ENCODE measurements at places on chromosomes 16 and 17.

DNA sequence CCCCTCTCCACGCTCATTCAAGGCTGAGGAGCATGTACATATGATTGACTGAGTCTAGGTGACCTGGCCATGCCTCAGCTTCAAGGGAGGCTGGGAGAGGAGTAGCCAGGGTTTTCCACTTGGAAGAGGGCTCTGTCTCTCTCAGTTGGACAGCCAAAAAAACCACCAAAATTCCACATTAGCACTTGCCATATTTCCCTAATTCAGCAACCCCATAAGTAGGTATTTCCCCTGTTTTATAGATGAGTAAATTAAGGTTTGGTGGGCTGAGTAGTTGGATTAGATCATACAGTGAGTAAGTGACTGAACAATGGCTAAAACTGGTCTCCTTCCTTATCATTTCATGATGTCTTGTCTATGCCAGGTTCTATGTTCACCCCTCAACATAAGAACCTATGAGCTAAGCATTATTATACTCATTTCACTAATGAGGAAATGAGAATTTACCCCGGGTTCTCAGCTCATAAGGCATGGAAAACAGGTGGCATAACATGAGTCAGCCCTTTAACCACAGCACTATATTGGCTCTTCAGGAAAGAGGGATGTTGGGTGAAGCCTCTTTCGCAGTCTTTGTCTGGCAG, 68.0 kb upstream of the GAS7 start:
- DNase-seq, result no peak

DNA sequence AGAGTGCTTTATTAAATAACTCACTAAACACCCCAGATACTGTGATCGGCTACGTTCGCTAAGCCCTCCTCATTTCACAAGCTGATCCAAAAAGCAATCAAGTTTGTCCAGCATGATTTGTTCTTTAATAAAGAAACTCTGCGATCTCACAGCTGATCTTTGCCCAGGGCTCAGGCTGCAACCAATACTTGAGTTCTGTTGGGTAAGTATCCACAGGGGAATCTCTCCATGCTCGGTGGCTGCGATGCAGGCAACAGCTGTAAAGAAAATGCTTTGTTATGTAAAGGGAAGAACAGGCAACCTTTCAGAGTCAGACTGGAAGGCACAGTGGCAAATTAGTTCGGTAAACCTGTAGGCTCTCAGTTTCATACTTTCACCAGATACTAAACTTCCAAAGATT, 67.5 kb downstream of the SHISA6 start:
- no peak for DNase-seq

GRCh38 chr17:79872762-79873161, 33.5 kb upstream of the CBX4 start:
- no peak for DNase-seq

GRCh38 chr16:11674818-11675560, 6.7 kb downstream of the SNN start:
- DNase-seq, result peak; percentile 21

DNA sequence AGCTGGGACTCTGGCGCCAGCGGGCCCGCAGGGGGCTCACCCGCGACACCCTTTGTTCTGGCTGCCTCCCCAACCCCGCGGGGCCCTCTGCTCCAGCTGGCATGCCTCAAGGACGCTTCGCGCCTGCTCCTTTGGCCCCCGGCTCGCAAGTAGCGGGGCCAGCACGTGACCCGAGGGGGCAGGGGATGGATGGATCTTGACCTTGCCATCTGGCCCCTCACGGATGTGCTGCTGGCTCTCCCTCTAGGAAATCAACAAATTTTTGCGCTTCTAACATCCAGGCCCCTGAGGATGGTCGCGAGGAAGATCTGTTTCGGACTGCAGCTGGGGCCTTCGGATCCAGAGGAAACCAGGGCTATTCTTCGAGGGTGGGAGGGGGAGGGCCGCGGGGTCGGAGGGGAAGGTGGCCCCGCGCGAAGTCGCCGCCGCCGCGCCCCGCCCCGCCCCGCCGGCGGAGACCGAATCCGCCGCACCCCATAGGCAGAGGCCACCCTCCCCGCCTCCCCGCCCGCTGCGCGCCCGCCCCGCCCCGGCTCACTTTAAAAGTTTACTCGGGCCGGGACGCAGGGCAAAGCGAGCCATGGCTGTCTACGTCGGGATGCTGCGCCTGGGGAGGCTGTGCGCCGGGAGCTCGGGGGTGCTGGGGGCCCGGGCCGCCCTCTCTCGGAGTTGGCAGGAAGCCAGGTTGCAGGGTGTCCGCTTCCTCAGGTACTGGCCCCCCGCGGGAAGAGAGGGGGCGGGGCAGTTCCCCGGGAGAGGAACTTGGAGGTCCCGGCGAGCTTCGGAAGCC, at the start of gene ACSF2:
Gene ACSF2, plus strand, starts transcription at position 537 of the 790 bp plus-strand sequence. Its CDS starts 44 bp downstream, at position 581.
- no peak for DNase-seq

- no peak for DNase-seq
Measured at GRCh38 chr16:87562201-87562600, 40.1 kb upstream of the JPH3 start.

DNA sequence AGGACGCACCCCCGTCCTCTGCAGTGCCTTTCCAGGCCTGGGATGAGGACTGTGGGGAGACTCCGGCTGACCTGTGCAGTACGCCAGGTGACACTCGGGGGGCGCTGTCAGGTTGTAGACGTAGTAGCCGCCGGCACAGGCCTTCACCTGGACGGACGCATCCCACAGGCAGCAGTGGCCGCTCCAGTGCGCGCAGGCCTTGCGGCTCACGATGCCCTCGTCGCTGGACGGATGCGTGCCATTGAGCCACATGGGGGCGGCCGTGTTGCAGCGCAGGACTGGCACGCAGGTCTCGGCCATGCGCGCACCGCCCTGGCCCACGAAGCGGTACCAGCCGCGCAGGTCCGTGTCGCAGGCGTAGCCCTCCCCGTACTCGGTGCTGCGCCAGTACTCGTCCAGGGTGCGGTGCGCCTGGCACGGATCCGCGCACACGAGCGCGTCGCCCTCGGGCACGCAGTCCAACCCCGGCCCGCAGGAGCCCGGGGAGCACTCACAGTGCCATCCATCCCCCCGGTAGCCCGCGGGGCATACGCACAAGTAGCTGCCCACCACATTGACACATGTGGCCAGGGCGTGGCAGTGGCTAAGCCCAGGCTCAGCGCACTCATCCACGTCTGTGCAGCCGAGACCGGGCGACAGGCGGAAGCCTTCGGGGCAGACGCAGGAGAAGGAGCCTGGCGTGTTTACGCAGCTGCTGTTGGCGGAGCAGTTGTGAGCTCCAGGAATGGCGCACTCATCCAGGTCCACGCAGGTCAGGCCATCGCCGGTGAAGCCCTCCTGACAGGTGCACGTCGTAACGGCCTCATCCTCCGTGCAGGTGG, 3.9 kb downstream of the UMOD start:
- DNase-seq, result no peak

- no peak for DNase-seq
Measured at GRCh38 chr16:1972490-1972877, 631 bp downstream of the TBL3 start.

DNA sequence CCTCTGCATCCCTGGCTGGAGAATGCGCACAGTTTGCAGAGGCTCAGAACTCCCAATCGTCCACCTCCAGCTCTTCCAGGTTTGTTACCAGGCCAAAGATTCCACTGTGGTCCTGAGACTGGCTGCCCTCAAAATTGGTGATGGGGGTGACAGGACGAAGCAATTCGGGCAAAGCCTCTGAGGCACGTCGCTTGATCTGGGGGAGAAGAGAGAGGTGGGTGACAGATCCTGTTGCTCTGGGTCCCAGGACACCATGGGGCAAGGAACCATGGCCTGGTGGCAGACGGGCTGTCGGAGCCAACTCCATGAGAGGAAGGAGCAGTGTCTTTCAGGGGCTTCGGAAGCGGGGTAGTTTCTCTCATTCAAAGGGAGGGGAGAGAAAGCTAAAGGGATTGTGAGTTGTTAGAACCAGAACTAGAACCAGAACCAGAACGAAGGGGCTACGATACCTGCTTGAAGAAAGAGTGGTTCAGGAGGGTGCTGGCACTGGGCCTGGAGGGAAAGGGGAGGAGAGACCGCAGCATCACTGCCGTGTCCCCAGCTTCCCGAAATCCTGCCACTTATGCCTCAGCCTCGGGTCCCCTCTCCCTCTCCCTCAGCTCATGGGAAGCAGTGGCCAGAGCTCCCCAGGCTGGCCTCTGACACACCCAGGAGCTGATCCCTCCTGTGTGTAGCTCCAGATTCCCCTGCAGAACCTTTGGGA, 3.8 kb upstream of the LIMD2 start:
- no peak for DNase-seq

DNA sequence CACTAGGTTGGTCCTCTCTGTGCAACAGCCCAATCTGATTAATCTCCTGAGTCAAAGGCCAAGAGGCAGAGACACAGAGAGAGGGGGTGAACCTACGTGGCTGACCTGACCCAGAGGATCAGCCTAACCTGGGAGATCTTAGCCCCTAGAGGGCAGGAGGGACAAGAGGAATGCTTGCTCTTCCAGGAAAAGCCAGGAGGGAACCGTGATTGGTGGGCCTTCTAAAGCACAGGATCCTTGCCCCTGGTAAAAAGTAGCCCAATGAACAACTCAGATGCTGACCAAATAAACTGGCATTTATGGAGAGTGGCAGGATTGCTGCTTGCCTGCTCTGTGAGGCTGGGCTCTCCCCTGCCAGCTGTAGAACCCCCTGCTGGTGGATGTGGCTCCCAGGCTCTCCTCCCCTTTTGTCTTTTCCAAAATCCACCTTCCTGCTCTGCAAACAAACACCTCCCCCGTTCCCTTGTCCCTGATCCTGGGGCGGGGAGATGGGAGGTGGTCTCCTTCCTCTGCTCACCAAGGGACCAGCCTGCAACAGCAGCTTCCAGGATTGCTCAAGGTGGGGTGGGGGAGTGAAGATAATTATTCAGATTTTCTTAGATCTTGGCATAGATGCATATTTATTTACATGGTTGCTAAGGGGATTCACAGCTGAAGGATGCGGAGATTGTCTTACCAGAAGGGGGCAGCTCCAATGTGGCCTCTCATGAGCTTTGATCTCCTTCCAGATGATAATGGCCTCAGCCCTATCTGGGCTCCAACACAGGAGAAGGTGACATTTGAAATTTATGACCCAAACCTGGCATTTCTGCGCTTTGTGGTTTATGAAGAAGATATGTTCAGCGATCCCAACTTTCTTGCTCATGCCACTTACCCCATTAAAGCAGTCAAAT, 71.9 kb downstream of the SDR42E1 start:
- no peak for DNase-seq

DNA sequence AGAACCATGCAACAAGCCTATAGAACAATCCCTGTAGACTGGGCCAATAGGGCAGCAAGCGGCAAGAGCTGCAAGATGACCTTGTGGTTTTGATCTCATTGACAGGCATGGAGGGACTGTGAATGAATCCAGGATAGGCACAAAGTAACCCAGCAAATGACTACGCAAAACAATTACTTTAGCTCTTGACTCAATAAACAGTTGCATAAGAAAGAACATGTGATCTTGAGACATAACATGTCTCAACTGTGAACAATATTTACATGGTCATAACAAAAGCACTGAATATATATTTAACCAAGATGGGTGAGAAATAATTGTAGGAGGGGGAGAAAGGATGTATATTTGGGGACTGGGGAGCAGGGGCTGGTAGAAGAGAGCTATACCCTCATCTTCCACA, 313.7 kb upstream of the CDH5 start:
- no peak for DNase-seq

DNA sequence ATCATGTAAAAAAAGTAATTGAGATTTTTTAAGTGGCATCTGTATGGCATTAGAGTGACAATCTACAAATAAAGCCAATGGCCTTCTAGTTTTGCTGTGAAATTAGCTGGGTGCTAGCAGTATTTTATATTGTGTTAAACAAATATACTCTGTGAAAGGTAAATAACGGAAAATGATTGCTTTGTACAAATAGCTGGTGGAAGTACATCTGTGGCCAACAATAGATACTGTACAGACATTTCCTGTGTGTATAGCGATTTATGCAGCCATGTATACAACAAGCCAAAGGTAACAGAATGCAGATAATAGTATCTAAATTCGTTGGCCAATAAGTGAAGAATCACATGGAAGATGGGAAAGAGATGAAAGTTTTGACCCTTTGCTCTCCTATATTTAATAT, 26.6 kb downstream of the IQCK start:
- no peak for DNase-seq

DNA sequence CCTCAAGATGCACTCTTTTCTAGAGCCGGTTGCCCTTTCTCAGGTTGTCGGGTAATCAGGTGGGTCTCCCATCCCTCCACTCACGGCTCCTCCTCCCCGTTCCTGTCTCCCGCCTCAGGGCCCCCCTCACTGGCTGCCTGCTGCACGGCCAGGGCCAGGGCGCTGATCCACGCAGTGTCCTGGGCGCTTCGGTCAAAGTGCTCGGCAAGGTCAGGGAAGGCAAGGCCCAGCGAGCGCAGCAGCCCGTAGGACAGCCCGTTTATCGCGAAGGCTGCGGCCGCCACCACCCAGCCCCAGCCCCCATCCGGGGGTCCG, 753 bp downstream of the SLC16A11 start:
- DNase-seq, result no peak

DNA sequence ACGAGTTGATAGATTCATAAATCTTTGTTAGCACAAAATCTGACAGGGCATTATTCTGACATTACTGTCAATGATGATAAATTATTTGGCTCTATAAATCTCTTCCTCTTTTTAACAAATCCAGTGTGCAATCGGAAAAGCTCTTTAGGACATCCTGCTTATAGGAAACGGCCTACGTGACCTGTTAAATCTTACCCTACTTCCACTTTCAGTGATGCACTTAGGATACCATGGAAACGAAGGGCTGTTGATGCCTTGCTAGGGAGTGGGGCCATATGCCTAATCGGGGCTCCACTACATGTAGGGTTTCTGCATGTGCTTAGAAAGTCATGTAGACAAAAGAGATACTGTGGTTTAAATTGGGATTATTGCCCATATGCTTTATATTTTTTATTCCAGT, 27.2 kb downstream of the ZNF594 start:
- DNase-seq, result no peak

GRCh38 chr16:13660807-13661206, 259.1 kb upstream of the ERCC4 start:
- no peak for DNase-seq

DNA sequence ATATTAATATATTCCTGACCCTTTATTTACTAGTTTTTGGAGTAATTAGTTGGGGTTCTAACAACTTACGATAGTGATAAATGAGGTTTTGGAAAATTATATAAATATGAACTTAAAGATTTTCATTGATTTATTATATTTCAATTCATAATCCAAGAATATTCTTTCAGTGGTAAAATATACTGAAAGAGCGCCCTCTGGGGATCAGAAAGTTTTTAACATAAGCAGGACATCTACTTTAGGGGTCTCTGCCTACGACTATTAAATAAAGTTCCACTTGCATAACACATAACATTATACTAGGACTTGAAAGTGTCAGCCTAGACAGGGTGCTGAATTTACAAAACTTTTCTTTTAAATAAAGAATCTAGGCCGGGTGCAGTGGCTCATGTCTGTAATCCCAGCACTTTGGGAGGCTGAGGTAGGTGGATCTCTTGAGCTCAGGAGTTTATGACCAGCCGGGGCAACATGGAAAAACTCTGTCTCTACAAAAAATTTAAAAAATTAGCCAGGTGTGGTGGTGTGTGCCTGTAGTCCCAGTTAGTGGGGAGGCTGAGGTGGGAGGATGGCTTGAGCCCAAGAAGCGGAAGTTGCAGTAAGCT, 15.6 kb downstream of the RFWD3 start:
- DNase-seq, result no peak
